ENCODE measurements at places on chromosomes 7 and 10. TPM values are rescaled to one million over a fixed set of nuclear protein-coding genes. Genes with fewer than 3 reads are reported as not detected.

GRCh38 chr10:3679950-3680629 is 104.9 kb downstream of the KLF6 start:
- no peak for DNase-seq

DNA sequence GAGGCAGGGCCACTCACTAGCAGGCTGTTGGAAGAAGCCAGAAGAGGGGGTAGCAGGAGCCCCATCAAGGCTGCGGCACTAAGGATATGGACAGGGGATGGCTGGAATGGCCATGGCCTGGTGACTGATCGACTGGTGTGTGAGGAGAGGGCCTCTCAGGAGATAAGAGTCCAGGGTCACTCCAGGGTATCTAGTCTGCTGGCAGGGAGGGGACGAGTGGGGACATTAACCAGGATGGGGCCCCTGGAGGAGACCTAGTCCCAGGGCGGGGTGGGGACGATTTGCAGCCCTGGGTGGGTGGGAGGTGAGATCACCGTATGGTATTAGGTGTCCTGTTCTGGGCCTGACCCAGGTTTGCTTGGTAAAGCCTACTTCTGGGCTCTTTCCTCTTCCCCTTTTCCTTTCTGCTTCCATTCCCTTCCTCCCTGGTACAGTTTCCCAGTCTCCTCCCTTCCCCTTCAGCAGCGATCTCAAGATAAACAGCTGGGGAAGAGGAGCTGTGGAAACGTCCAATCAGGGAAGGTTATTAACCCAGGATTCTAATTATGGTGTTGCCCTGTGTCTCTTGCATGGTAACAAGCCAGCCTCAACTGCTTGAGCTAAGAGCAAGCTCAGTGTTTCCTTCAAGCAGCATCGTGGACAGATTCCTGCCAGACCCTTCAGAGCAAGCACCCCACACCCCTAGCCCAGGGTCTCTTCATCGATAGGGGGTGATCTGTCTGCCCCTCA is 233.2 kb downstream of the RPS24 start:
- no peak for DNase-seq

- DNase-seq, result no peak
Observed at GRCh38 chr7:79833616-79834015, 301.0 kb upstream of the GNAI1 start.

DNA sequence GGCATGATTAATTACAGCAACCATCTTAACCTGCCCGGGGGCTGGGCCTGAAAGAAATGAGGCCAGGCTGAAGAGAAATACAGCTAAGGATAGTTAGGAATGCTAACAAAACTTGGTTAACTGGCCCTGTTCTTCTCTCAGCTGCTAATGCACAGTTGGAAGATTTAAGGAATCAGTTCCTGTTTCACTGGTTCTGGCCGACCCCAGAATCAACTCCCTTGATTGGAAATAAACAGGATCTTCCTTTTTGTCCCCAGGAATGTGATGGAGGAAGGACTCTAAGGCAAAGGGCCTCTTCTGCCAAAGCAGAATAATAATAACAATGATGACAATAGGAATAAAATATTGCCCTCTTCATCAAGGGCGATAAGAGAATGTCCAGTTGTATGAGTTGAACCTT is 3.5 kb upstream of the LRMDA start:
- DNase-seq, result no peak

GRCh38 chr10:19046679-19047078 is 1.9 kb upstream of the MALRD1 start:
- no peak for DNase-seq

DNA sequence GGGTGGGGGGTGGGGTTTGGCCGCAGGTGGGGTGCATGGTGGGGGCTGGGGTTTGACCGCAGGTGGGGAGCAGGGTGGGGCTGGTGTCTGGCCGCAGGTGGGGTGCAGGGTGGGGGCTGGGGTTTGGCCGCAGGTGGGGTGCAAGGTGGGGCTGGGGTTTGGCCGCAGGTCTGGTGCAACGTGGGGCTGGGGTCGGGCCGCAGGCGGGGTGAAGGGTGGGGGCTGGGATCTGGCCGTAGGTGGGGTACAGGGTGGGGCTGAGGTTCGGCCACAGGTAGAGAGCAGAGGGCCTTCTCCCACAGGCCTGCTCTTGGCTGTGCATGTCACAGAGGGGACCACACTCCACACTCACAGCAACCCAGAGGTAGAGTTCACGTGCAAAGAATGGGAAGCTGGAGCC is 586.6 kb downstream of the PTPRN2 start:
- DNase-seq, result no peak

GRCh38 chr7:112089551-112089950 is 116.6 kb downstream of the DOCK4 start:
- DNase-seq, result no peak

DNA sequence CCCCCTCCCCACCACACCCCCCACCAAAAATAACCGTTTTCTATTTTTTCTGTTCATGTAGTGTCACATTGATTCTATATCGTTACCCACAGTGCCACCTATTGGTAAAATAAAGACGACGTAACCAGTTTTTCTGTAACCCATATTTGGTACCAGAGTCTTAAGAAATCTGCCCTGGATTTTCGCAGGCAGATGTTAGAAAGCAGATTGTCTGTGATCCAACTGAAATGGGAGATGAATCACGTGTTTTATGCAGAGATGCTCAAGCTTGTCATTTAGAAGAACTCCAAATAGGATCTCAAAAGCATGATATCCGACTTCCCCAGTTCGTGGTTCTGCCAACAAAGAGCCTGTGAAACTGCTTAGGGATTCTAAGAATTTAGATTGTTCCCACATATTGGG is 261.1 kb upstream of the CSTF2T start:
- DNase-seq, result no peak

DNA sequence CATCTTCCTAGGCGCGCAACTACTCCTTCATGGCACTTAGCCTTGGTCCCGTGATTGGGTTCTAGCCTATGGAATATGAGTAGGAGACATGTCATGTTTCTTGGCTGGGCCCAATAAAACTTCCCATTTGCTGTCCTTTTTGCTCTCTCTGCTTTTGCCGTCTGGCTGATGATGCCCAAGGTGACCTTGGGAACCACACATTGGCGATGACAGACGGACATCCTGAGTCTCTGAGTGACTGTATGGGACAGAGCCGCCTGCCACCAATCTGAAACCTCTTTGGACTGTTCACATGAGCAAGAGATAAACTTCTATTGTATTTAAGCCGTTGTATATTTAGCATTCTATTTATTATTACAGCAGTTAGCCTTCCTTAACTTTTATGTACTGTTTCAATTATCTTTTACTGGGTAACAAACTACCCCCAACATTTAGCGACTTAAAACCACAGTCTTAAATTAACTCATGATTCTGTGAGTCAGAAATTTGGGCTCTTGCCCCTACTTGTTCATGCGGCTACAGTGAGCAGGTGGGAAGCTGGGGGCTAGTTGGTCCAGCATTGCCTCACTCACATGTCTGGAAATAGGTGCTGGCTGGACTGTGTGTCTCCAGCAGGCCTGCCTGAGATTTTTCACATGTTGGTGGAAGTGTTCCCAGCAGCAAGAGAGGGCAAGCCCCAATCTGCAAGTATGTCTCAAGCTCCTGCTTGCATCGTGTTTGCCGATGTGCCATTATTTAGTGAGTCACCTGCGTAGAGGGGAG is 71.7 kb downstream of the NOD1 start:
- no peak for DNase-seq

The CFAP70 gene
- 0.36 TPM for total RNA-seq

The CYP2E1 gene
- 0.32 TPM for total RNA-seq

The ACTL6B gene
- not detected for total RNA-seq

The JMJD1C gene
- 62.5 TPM for total RNA-seq

The ARHGAP22 gene
- not detected for total RNA-seq

The ADAM12 gene
- total RNA-seq, result 1.2 TPM

The CDC123 gene
- 116 TPM for total RNA-seq

The SNX13 gene
- total RNA-seq, result 22.4 TPM

Measured in activated naive CD4-positive, alpha-beta T cell treated with anti-CD3 and anti-CD28 coated beads, Interleukin-2, amount 50 U/mL, for 72 hours (primary cell).